ENCODE measurements at places on chromosomes 16 and 17.

DNA sequence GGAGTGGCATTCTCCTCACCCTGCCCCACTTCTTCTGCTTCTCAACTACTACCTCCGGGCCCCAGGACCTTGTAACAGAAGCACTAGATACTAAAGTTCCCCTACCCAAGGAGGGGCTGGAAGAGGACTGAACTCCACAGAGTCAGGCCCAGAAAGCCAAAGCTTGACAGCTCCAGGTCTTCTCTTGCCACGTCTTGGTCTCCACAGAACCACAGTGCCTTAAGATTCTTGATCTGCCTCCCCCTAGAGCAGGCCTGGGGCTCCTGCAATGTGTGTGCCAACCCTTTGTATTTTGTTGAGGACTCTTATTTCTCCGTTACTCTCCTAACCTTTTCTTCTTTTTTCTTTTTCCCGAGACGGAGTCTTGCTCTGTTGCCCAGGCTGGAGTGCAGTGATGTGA, 4.0 kb downstream of the SLC16A13 start:
- DNase-seq, result no peak

GRCh38 chr17:10600571-10600970, 51.1 kb upstream of the MYH2 start:
- no peak for DNase-seq

- DNase-seq, result no peak
Observed at GRCh38 chr17:52524096-52524637, 365.7 kb upstream of the CA10 start.

- no peak for DNase-seq
Observed at GRCh38 chr17:34141590-34141989, 113.5 kb upstream of the CCL2 start.

DNA sequence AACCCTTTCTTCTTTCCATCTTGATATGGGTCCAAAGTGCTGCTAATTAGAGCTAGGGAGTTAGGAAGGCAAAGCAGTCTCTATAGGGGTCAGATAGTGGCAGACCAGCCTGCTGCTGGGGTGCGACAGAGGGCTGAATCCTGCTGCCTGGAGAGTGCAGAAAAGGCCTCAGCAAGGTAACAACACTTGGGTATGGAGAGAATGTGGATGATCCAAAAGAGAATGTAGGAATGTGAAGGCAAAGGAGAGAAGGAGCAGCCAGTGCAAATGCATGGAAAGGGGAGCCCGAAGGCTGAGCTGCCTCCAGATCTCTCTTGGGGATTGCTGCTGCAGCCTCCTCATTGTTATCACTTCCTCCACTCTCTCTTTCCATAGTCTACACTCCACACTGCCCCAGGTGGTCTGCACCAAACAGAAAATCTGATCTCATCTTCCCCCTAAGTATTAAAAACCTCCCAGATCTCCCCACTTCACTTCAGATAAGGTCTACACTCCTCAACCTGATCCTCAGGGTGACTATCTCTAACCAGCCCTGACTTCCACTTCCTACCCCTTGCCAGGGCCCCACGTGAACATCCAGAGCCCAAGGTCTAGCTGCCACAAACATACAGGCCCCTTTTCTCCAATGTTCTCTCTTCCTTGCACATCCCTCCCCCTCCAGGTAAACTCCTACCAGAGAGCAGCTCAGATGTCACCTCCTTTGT, 28.8 kb downstream of the TOM1L2 start:
- no peak for DNase-seq

DNA sequence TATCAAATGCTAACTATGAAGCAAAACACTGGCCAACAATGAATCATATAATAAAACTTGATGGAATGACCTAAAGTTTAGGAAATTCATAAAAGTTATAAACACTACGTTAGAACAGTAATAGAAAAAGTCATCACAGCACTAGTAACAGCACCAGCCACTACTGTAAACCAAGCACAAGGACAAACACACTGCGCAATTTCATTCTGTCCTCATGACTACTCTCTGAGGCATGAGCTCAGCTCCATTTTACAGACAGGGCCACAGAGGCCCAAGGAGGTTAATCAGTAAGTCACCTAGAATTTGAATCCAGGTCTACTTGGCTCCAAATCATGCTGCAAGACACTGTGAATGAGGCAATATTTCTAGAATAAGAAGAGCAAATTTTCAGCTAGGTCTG, 13.4 kb downstream of the EMC8 start:
- DNase-seq, result no peak

GRCh38 chr17:40699853-40700252, 3.7 kb downstream of the KRT24 start:
- DNase-seq, result no peak

- no peak for DNase-seq
Observed at GRCh38 chr16:18003033-18003432, 333.5 kb downstream of the NPIPA8 start.

DNA sequence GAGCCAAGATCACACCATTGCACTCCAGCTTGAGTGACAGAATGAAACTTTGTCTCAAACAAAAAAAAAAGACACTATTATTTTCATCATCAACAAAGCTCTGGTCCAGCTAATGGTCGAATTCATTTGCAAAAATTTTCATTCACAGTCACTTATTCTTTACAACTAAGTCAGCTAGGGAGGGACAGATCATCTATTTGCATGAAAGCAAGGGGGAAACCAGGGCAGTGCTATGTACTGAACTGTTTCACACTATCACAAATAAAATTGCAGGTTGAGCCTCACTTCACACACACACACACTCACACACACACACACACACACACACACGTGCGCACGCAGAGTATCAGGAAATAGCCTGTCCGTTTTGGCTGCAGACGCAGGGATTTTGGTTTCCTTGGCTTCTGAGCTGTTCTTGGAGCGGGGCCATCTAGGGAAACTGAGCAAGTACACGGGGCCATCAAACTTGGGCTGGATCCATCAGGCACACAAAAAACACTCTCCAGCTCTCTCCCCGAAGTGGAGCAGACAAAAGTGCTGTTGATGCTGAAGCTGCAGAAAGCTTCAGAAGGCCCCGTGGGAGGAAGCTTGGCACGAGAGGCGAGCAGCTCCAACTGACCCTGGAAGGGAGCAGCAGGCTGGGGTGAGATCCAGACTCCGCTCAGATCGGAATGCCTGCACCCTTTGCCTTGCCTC, 44.3 kb upstream of the HELZ start:
- DNase-seq, result no peak

DNA sequence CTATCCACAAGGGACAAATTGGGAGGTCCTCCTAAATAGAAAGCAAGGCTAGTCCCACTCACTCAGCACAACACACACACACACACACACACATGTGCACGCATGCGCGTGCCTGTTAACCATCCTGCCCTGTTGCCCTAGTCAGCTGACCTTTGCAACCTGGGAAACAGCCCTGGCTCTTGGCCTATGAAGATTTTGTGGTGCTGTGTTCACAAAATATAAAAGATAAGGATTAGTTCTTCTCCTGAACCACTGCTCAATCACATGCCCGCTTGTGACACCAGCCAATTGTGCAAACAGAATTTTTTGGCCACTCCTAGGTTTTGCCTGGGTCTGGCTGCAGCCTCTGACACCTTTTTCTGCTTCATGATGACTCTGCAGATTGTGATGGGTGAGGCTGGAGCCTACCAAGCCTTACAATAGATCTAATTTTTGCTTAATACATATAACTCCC, 3.3 kb upstream of the CES1 start:
- DNase-seq, result no peak

GRCh38 chr16:49598383-49599170, 225.0 kb downstream of the C16orf78 start:
- DNase-seq, result no peak

DNA sequence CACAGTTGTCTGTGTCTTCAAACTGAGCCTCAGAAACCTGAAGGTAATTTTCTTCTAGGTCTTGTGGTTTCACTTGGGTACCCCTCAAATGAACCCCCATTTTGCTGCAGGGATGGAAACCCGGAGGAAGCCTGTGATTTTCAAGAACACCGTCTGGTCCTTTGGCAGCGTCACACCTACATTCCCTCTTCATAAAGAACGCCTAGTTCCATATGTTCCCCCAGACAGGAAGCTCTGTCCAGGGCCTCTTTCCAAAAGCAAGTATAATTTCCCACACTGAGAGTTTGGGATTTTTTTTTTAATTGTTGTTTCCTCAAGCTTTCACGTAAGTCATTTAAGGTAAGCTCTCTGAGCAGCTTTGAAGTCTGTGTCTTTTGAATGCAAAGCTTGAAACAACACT, 515.0 kb downstream of the TMEM114 start:
- DNase-seq, result no peak

- DNase-seq, result no peak
Observed at GRCh38 chr16:74832228-74832627, 57.6 kb upstream of the FA2H start.

GRCh38 chr17:1592751-1593629, 30.4 kb upstream of the PITPNA start:
- DNase-seq, result no peak

- DNase-seq, result no peak
Observed at GRCh38 chr17:80745183-80745582, 200.5 kb downstream of the RPTOR start.

Data from activated CD8-positive, alpha-beta memory T cell treated with anti-CD3 and anti-CD28 coated beads for 4 hours (primary cell).